Spleen (tissue), 13 donors: ENCODE measurements at places on chromosomes 11 and 22. TPM values are rescaled to one million over a fixed set of nuclear protein-coding genes. Genes with fewer than 3 reads are reported as not detected.
A peak's percentile ranks its signal among the peaks of the same experiment; 100 is the strongest.

DNA sequence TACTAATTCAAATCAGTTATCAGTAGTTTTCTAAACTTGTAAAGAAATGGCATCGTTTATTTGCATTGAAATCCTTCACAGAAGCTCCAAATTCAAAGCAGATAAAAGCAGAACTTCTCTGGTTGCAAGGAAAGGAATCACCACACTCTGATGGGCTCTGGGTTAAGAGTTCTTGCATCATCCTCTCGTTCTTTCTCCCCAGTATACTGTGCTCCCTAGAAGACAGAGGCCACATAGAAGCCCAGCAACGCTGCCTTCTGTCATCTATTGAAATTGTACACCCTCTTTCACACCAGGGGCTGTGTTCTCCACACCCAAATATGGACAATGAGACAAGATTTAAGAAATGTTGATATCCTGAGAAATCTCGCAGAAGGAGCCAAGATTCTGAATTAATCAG is 29.3 kb downstream of the FAT3 start:
- no peak for DNase-seq

PLAAT3 gene
- total RNA-seq, result 16.4 TPM

- no peak for DNase-seq
These were observed 31.0 kb downstream of the TMPRSS5 start for GRCh38 chr11:113675003-113675561.

DNA sequence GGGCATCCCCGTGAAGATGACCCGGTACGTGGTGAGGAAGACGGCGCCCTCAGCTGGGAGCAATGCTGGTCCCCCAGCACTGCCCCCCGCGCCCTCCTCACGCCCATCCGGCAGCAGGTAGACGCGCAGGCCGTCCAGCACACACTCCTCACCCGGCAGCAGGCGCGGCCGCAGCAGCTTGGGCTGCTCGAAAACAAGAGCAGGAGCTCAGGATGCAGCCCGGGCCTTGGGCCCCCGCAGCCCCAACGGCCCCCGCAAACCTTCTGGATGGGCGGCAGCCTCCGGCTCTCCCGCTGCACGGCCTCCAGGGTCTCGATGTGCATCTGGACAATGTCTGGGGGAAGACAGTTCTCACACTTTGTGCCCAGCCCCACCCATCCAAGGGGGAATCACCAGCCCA is 13.3 kb downstream of the SBF1 start:
- no peak for DNase-seq

ADAMTS15 gene
- 3.9 TPM for total RNA-seq

- DNase-seq, result no peak
These were observed 2.4 kb downstream of the PGR start for GRCh38 chr11:101127197-101127698.

DNA sequence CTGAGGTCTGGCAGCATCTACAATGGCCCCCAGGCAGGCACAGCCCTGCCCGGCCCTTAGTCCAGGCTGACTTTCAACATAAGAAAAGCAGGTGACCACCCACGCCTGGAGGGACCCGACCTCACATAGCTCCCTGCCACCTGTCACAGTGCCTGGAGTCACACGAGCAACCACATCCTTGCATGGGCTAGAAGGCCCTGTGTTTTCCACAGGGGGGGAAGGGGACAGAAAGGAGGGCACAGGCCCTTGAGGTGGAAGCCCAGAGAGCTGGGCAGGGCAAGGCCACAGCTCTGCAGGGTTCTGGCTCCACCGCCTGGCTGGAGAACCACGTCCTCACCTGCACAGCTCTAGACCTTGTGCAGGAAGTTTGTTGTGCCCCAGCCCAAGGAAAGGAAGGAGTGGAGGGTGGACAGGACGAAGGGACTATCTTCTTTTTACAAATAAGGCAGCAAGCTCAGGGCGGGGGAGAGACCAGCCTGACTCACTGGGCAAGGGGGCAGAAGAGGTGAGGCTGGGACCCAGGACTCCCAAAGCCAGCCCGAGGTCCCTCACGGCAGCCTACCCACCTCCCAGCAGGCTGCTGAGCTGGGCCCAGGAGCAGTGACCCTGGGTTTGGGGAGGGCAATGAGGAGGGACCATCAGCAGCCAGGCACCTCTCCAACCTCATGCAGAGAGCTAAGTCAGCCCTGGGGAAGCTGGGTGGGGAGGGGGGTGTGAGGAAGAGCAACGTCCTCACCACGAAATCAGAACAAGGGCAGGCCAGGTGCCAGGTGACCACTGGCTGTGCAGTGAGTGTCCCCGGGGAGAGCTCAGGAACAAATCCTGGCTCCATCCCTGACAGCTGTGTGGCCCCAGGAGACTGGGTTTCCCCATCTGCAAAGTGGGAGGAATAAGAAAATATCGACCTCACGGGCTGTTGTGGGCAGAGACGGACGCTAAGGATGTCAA is 4.3 kb downstream of the C1QTNF6 start:
- DNase-seq, result peak; percentile 71

DNA sequence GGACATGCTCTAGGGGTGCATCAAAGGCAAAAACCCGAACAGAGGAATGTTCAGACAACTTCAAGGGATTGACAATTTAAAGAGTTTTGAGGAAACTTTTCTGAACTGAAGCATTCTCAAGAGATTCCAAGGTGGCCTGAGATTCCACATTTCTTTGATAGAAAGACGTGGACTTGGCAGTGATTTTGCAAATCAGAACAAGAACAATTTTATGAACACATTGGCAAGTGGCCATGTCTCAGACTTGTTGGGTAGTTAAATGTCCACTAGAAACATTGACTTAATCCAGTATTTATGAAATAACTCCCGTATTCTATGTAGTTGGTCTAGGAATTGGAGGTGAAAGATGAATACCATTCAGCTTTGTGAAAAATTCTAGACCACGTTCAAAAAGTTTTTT is 13.8 kb downstream of the NCAM1 start:
- no peak for DNase-seq

DNA sequence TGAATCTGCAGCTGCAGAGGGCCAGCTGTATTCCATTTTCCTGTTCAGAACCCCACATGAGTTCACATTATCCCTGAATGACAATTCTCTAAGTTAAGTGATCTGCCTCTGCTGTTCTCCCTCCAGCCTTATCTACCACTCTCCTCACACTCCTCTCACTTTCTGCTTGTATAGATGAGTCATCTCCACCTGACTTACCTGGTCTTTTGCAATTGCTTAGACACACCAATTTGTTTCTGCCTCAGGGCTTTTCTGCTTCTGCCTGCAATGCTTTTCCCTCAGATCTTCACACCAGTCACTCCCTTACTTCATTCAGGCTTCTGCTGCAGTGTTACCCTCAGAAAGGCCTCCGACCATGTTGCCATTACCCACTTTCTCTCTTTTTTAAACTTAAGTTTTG is 118.1 kb downstream of the ATM start:
- DNase-seq, result no peak
